ENCODE measurements at places on chromosomes 7 and 10. TPM values are rescaled to one million over a fixed set of nuclear protein-coding genes. Genes with fewer than 3 reads are reported as not detected.

- H3K27me3 ChIP-seq, result peaks cover 1% of the 10 kb centered on the region
- no peak for DNase-seq
- no peak overlapping the region for H3K4me3 ChIP-seq
- H3K4me1 ChIP-seq, result peaks cover 17% of the 10 kb centered on the region
- no peaks in the 10 kb centered on the region for H3K36me3 ChIP-seq
These were observed 4.2 kb downstream of the OSBPL3 start for GRCh38 chr7:24975644-24976260.

Gene EPO
- 0.09 TPM for total RNA-seq

Gene MET
- total RNA-seq, result 1.4 TPM

- no peak for DNase-seq
- no peaks in the 10 kb centered on the region for H3K36me3 ChIP-seq
- no peak overlapping the region for H3K27ac ChIP-seq
- H3K4me3 ChIP-seq, result no peak overlapping the region
- H3K4me1 ChIP-seq, result no peaks in the 10 kb centered on the region
These were observed 318.5 kb downstream of the DOCK4 start for GRCh38 chr7:111887734-111888133.

Gene CAMK2B
- total RNA-seq, result 0.85 TPM

Gene KCNMA1
- 1.9 TPM for total RNA-seq

DNA sequence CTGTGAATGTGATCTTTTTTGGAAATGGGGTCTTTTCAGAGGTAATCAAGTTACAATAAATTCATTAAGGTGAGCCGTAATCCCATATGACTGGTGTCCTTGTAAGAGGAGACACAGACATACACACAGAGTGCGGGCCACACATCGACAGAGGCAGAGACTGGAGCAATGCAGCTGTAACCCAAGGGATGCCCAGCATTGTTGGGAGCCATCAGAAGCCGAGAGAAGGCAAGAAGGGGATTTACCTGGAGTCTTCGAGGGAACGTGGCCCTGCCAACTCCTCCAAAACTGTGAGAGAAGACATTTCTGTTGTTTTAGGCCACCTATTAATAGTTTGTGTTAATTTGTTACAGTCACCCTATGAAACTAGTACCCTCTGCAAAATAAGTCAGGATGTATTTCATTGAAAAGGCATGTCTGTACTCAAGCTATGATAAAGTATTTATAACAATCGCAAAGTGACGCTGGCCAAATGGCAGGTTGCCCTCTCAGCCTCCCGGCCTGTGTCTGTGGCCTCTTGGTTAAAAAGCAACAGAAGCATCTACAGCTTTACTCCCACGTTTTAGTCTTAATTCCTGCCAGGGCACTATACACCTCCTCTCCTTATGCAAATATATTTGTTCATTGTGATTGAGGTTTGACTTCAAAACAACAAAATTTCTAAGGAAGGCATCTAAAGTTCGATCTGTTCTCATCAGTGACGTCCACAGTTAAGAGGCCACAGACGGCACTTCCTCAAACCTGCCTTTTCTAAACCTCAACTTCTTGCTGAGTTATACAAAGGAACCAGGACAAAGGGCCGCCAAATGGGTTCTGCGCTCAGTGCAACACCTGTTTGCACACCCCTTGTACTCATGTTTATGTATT, 46.8 kb downstream of the HIPK2 start:
- H3K4me3 ChIP-seq, result peak overlapping the region; percentile 43
- peak overlapping the region; percentile 99 for H3K27ac ChIP-seq
- H3K36me3 ChIP-seq, result peaks cover 3% of the 10 kb centered on the region

Gene GTF2IRD1
- 4.7 TPM for total RNA-seq

GRCh38 chr7:29284696-29285443, 90.3 kb downstream of the CHN2 start:
- no peak overlapping the region for H3K4me3 ChIP-seq
- no peak overlapping the region for H3K27ac ChIP-seq
- H3K27me3 ChIP-seq, result no peaks in the 10 kb centered on the region
- peaks cover 45% of the 10 kb centered on the region for H3K4me1 ChIP-seq
- DNase-seq, result no peak

Gene UNCX
- total RNA-seq, result 0.05 TPM

- DNase-seq, result no peak
- peaks cover 36% of the 10 kb centered on the region for H3K36me3 ChIP-seq
- no peaks in the 10 kb centered on the region for H3K27me3 ChIP-seq
- H3K4me3 ChIP-seq, result no peak overlapping the region
These were observed 78.4 kb downstream of the CUL2 start for GRCh38 chr10:35011771-35012191.

DNA sequence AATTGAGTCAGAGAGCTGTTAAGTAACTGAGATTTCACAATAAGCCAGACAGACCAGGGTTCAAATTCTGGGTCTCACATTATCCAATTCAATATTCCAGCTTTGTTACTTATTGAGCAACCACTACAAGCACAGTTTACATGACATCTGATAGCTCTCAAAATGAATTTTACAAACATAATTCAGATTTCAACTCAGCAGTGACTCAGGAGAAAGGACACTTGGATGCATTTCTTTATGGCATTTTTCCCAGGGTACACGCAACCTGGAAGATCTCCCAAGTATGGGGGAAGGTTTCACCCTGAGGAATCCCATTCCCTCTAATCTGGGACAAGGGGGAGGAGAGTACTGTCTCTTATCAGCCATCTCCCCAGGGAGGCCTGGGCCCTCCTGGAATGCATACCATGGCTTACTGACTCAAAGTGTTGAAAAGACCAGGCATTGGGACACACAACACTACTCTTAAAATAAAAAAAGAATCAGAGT, 102.4 kb downstream of the CFTR start:
- no peaks in the 10 kb centered on the region for H3K36me3 ChIP-seq
- DNase-seq, result no peak
- H3K4me3 ChIP-seq, result no peak overlapping the region
- H3K4me1 ChIP-seq, result peaks cover 3% of the 10 kb centered on the region

- no peak overlapping the region for H3K27ac ChIP-seq
- no peak overlapping the region for H3K4me3 ChIP-seq
- H3K36me3 ChIP-seq, result no peaks in the 10 kb centered on the region
These were observed 68.5 kb downstream of the EPDR1 start for GRCh38 chr7:37988721-37989650.

DNA sequence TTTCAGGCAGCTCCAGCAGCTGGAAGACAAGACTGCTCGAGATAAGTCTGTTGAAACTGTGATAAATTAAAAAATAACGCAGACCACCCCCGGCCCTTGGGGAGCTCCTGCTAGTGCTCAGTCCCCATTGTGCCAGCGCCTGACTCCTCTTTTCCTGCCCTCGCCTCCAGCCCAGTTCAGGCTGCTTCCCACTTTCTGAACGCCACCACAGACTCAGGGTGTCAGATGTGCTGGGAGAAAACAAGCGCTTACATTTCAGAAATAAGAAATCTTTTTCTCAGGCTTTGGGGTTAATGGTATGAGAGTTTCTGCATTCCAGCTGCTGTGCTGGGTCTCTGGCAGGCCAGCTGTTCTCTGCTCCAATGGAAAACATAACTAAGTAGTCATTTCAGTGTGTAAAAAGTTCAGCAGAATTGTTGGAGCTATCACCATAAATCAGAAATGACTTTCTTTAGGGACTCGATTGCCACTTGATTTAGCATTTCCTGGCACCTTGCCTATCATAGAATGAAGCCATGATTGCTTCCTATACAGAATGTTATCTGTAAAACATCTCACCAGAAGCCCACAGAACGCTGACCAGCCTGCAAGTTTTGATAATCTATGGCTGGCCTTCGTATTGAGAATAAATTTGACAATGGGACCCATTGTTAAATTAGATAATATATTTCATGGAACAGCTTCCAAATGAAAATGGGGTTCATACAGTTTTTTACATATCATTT, 257.0 kb upstream of the ZNF32 start:
- DNase-seq, result no peak
- no peak overlapping the region for H3K4me3 ChIP-seq
- H3K36me3 ChIP-seq, result no peaks in the 10 kb centered on the region
- H3K27me3 ChIP-seq, result no peaks in the 10 kb centered on the region

Gene TUBB8
- total RNA-seq, result 0.05 TPM

DNA sequence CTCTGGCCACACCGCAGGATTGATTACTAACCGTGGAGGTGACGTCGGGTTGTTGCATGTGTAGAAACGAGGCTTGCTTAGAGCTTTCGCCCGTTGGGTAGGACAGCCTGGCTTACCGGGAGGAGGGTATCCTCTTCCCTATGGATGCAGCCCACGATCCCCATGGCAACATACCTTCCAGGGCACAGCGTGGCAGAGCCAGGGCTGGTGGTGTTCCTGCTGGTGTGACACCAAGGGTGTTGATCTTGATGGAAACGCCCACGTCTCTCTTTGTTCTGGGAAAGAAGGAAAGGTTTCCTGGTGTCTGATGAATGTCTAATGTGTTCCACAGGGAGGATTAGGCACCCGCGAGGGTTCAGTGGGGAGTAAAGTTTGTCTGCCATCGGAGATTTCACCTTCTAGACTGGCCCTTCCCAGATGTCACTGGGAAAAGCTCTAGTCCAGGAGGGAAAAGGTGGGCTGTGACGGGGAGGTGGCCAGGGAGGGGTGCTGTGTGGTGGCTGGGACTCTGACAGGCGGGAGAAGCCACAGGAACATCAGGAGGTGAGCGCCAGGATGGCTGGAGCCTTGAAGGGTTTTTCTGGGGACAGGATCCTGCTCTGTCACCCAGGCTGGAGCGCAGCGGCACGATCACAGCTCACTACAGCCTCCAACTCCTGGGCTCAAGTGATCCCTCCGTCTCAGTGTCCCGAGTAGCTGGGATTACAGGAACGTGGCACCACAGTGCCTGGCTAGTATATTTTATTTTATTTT, 102.1 kb downstream of the CUX1 start:
- peaks cover 58% of the 10 kb centered on the region for H3K36me3 ChIP-seq
- peaks cover 16% of the 10 kb centered on the region for H3K4me1 ChIP-seq
- H3K27ac ChIP-seq, result no peak overlapping the region
- H3K4me3 ChIP-seq, result no peak overlapping the region

Gene MTG1
- 22.7 TPM for total RNA-seq

Gene UCN3
- total RNA-seq, result 0.19 TPM

Gene VENTX
- 0.09 TPM for total RNA-seq

Gene ZNF22
- total RNA-seq, result 83.1 TPM

- no peaks in the 10 kb centered on the region for H3K36me3 ChIP-seq
- H3K4me1 ChIP-seq, result no peaks in the 10 kb centered on the region
- no peaks in the 10 kb centered on the region for H3K27me3 ChIP-seq
- no peak for DNase-seq
- H3K27ac ChIP-seq, result no peak overlapping the region
These were observed 145.5 kb upstream of the AGR3 start for GRCh38 chr7:17027143-17027788.

GRCh38 chr10:24850727-24851296, 101.6 kb downstream of the PRTFDC1 start:
- H3K36me3 ChIP-seq, result no peaks in the 10 kb centered on the region
- no peaks in the 10 kb centered on the region for H3K4me1 ChIP-seq
- DNase-seq, result no peak
- no peaks in the 10 kb centered on the region for H3K27me3 ChIP-seq
- no peak overlapping the region for H3K4me3 ChIP-seq
- no peak overlapping the region for H3K27ac ChIP-seq

Gene STEAP4
- 0.38 TPM for total RNA-seq

DNA sequence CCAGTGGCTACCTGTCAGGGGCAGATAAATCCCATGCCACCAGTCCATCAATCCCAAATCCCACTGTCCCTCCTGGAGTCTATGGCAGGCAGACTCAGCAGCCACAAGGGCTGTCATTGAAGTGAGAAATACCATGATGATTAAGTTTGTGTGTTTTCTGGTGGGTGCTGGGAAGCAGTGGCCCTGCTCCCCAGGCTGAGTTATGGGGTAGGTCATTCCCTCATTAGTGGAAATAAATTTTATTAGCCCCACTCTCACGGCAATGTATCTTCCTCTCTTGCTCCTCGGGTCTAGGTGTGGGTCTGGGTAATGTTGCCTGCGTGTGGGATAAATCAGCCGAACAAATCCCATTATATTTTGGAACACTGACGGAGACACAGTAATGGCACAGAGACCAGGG, 76.8 kb downstream of the PLXNA4 start:
- no peak overlapping the region for H3K27ac ChIP-seq
- H3K4me3 ChIP-seq, result no peak overlapping the region
- H3K27me3 ChIP-seq, result no peaks in the 10 kb centered on the region
- no peak for DNase-seq
- H3K4me1 ChIP-seq, result no peaks in the 10 kb centered on the region
- no peaks in the 10 kb centered on the region for H3K36me3 ChIP-seq

GRCh38 chr7:27184337-27185012, 557 bp downstream of the HOXA11 start:
- H3K27me3 ChIP-seq, result peaks cover 100% of the 10 kb centered on the region
- peaks cover 14% of the 10 kb centered on the region for H3K4me1 ChIP-seq
- peak overlapping the region; percentile 35 for H3K4me3 ChIP-seq
- no peak overlapping the region for H3K27ac ChIP-seq
- no peak for DNase-seq

Gene BAMBI
- total RNA-seq, result 1.3 TPM

DNA sequence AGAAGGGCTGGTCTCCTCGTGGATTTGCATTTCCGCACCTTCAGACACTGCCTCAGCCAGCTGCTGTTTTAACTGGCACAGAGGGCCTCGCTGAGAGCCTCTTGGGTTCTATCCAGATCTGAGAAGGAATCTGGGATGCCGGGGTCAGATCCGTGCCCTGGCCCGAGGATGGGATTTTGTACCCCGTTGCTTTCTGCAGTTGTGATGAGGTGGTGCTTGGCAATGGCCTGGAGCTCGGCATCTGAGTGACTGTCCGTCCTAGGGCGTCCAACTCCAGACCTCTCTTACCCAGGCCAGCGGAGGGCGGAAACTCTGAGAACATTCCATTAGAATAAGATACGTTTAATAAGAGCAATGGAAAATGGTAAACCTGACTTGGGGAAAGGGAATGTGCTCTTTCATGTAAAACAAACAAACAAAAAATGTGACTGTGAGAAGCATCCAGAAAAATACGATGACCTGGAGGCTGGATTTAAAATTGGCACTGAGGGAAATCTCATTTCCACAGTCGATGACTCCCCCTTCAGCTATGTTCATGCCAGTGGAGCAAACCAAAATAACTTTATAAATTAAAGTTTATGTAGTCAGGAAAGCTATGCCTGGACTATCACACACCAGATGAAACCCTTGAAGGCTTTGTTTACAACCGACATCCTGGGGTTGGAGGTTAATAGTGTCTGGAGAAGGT, 39.6 kb downstream of the GRK5 start:
- H3K36me3 ChIP-seq, result no peaks in the 10 kb centered on the region
- H3K27me3 ChIP-seq, result no peaks in the 10 kb centered on the region
- no peak for DNase-seq

Gene GRM3
- total RNA-seq, result 0.05 TPM

- no peaks in the 10 kb centered on the region for H3K27me3 ChIP-seq
- DNase-seq, result no peak
- H3K27ac ChIP-seq, result no peak overlapping the region
- H3K4me3 ChIP-seq, result no peak overlapping the region
- H3K36me3 ChIP-seq, result no peaks in the 10 kb centered on the region
These were observed 1.8 kb upstream of the KIF20B start for GRCh38 chr10:89699581-89700064.

- no peaks in the 10 kb centered on the region for H3K36me3 ChIP-seq
- DNase-seq, result no peak
- no peak overlapping the region for H3K27ac ChIP-seq
- no peaks in the 10 kb centered on the region for H3K4me1 ChIP-seq
These were observed 102.3 kb downstream of the KLF6 start for GRCh38 chr10:3682745-3683144.
